MCF 10A (cell line): ENCODE measurements at places on chromosomes 7 and 10. TPM values are rescaled to one million over a fixed set of nuclear protein-coding genes. Genes with fewer than 3 reads are reported as not detected.

Gene H2AZ2
- total RNA-seq, result 138 and 139 TPM in 2 replicates

Gene ETV1
- total RNA-seq, result 5.9 and 6.9 TPM in 2 replicates

Gene CYP17A1
- not detected in 2 replicates for total RNA-seq

Gene ASB13
- 16.3 and 20.7 TPM in 2 replicates for total RNA-seq

Gene LRWD1
- 15.6 and 18.9 TPM in 2 replicates for total RNA-seq

Gene NCF1
- not detected in 2 replicates for total RNA-seq

Gene PDCD11
- total RNA-seq, result 73.2 and 81.7 TPM in 2 replicates

Gene ASZ1
- not detected in 2 replicates for total RNA-seq

Gene LOXL4
- not detected in 2 replicates for total RNA-seq

Gene FHIP2A
- total RNA-seq, result 17.2 and 25.9 TPM in 2 replicates

Gene SNX10
- 7.1 and 8.0 TPM in 2 replicates for total RNA-seq

Gene TUBB8
- total RNA-seq, result not detected in 2 replicates
